ENCODE measurements at places on chromosomes 12 and 14.

GRCh38 chr14:70156592-70156991 lies 32.2 kb downstream of the SLC8A3 start:
- DNase-seq = peak; percentile 18

DNA sequence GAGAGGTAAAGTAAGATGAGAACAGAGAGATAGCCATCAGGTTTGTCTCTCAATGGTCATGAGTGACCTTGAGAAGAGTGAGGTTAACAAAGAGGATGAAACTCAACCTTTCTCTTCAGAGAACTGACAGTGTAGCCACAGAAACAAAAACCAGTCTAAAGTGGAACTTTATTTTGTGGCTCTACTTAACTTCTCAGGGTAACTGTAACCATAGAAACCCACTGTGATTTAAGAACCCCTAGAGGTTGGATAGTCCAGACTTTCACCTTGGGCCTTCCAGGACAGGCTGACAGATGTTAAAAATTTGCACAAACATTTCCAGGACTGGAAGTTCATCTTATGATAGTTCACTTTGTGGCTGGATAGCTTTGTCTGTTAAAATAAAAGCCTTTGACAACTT lies 48.5 kb downstream of the ATP23 start:
- DNase-seq = peak; percentile 11

DNA sequence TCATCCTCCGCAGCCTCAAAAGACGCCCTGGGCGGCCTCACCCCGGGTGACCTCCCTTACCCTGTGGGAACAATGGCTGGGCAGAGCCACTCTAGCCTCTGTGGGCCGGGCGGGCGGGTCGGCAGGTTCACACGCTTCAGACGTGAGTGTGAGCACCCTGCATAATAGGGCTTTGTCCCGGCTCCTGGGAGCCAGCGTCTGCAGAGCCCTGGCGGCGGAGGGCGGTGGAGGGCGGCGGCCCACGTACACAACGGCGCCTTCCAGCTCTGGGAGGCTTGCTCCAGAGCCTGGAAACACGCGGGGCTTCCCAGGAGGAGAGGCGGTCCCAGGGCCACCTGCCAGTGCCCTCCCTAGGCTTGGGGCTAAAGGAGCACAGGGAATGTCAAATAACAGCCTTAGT lies 205.6 kb downstream of the BCL11B start:
- DNase-seq = no peak

GRCh38 chr12:49403971-49404450 lies 36.7 kb downstream of the SPATS2 start:
- no peak for DNase-seq

DNA sequence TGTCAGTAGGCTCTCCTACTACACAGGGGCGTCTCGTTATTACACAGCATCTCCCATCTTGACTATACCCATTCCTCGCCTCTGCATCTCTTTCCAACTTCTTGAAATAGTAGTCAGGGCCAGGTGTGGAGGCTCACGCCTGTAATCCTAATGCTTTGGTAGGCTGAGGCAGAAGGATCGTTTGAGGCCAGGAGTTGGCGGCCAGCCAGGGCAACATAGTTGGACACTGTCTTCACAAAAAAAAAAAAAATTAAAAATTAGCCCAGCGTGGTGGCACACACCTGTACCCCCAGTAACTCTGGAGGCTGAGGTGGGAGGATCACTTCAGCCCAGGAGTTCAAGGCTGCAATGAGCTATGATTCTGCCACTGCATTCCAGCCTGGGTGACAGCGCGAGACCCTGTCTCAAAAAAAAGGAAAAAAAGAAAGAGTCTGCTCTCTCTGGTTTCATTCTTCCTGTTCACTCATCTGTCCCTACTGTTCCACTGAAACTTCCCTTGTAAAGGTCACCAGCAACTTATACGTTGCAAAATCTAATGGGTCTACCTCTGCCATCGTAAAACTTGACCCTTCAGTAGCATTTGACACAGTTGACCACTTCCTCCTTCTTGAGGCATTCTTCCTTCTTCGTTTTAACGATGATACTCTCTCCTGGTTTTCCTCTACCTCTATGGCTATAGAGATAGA lies 41.0 kb upstream of the PTGR2 start:
- DNase-seq = no peak

DNA sequence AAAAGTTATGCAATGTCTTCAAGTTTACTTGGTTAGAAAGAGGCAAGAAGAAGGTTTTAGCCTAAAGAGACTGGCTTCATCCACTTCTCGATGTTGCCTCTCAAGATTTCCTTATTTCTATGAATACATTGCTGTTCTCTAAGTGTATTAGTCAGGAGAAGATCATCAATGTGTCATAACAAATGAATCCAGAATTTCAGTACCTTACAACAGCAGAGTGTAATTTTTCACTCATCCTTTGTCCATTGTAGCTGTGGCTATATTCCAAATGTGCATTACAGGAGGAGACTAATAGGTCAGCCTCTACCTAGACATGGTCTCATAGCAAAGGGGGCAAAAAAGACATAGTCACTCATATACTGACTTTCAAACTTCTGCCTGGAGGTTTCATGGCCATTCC lies 579.1 kb downstream of the PRKD1 start:
- DNase-seq = no peak

GRCh38 chr12:45708901-45709300 lies 20.6 kb upstream of the ARID2 start:
- DNase-seq = no peak

- no peak for DNase-seq
Observed at GRCh38 chr14:41905394-41905964, 298.8 kb downstream of the LRFN5 start.

DNA sequence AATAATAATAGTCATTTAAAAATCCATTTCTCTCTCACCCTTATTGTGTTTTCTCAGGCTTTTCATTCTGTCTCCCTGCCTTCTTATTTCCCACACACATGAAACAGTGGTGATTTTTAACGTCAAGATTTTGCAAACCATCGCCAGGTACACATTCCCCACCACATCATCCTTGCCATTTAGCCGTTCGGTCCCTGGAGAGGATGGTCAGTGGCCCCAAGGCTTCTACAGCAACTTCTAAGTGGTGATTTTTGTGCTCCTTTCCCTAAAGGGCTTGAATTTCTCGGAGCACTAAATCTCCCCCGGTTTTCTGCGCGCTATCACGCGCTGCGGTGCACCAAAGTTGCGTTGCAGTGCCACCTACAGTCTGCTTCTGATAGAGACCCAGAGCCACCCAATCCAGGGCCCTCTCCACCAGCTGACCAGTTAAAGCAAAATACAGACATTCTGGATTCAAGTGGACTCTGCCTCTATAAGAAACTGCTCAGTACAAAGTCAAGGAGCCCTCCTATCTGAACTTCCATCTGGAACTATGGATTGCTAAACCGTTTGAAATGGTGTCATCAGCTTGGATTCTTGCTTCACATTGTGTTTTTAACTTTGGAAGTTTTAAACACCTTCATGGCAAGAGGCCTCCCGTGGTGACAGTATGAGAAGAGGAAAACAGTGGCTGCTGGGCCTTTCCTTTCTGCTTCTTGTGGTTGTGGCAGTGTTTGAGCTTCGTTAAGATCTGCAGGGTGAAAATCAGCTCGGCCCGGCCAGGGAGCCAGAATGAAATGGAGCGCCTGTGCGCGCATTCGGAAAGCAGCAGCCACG lies 234.0 kb downstream of the SPTSSA start:
- peak; percentile 83 for DNase-seq

DNA sequence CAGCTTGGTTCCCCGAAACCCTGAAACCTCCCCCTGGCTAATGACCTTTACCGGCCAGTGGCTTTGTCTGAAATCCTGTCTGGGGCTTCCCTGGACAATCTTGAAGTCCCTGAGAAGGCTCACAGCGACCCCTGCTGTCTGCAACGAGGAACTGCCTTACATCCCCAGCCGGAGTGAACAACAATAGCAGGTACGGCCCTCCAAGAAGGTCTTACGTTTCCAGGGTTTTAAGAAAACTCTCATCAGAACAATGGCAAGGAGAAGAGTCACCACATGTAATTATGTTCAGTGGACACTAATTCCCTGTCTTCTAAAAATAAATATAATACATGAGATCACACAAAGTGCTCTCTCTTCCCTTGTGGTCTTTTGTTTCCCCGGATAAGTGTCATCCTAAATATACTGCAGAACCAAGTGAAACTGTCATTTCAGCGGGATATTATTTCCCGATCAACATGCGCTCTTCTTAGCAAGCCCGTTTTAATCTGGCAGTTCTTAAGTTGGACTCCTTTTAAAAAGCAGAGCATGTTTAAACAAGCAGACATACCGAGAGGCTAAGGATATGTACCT lies 53.3 kb downstream of the RBM19 start:
- DNase-seq = peak; percentile 43

DNA sequence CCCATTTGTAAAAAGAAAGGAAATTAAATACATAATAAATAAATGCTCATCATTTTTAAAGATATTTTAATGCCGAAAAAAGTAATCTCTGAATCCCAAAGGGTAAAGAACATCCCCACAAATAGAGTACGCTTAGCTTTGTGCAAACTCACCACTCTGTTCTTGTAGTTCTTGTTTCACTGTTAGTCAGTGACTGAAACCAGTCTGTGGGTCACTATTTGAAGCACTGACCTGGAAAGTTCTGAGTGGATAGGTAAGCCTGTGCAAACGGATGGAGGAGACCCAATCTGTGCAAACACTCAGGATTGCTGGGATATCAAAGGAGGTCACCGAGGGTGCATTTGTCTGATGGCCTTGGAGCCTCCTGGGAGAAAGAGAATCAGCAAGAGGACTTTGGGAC lies 68.1 kb upstream of the TSPAN11 start:
- no peak for DNase-seq

GRCh38 chr12:104340925-104341611 lies 37.5 kb downstream of the EID3 start:
- no peak for DNase-seq

GRCh38 chr12:93407054-93407962 lies 29.6 kb downstream of the NUDT4 start:
- no peak for DNase-seq

GRCh38 chr14:47917344-47917954 lies 242.0 kb upstream of the MDGA2 start:
- DNase-seq = peak; percentile 44

DNA sequence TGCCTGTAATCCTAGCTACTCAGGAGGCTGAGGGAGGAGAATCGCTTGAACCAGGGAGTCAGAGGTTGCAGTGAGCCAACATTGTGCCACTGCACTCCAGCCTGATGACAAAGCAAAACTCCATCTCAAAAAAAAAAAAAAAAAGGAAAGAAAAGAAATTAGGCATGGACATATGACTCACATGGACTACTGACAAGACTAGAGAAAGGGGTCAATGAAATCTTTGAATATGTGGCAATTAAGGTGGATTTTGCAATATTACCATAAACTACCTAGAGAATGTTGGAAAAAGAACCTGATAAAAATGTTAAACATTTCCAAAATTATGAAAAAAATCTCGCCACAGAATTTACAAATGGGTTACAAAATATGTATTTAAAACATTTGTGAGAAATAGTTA lies 873.6 kb downstream of the C12orf50 start:
- no peak for DNase-seq

DNA sequence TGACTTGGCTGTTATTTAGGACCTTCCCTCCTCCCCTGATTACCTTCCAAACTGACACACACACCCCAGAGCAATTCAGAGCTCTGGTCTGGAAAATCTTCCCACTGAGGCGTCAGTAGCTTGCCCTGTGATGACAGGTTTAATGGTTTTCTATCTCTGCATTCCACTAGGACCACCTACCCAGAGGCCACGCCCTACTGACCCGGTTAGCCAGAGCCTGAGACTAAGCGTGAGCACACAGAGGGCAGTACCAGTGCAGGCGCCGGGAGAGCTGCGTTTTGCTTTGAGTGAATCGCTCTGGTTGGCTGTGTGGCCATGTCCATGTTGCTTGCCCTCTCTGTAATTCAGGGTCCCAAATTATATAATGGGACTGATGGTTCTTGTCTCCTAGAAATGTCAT lies 36.2 kb upstream of the ATP2A2 start:
- DNase-seq = no peak

DNA sequence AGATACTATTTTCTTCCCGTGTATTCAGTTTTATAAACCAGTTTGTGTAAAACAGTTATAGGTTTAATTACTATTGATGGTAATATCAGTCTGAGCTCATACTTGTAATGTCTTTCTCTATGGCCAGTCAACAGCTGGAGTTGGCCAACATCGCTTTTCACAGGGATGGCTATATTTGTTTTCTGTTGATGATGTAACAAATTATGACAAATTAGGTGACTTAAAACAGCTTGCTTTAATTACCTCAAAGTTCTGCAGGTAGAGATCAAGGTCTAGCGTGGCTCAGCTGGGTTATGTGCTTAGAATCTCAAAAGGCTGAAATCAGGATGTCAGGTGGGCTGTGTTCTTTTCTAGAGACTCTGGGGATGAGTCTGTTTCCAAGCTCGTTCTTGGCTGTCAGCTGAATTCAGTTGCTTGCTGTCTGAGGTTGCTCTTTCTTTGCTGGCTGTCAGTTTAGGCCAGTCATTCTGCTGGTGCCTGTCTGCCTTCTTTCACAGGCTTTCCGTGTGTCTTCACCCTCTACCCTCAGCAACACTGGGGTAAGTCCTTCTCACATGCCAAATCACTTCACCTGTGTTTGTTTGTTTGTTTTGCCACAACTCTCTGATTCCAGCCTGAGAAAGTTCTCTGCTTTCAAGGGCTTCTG lies 370.2 kb upstream of the E2F7 start:
- no peak for DNase-seq

- no peak for DNase-seq
Observed at GRCh38 chr12:64714551-64714968, 44.6 kb downstream of the GNS start.

GRCh38 chr12:90235642-90236041 lies 527.0 kb upstream of the ATP2B1 start:
- no peak for DNase-seq

DNA sequence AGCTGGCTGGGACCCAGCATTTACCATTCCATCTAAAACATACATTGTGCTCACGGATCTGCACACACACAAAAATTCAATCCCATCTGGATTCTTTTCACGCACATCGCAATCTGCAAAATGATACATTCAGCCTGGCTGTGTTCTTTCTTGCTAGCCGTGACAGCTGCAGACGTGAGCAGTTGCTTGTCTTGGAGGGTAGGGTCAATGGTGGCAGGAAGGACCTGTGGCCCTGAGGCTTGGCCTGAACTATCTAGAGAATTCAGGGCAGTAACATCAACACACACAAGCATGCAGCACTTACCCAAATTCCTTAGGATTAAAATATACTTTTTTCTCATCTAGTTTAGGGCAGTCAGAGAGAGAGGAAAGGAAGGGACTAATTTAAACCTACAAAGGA lies 72.0 kb downstream of the DICER1 start:
- no peak for DNase-seq

DNA sequence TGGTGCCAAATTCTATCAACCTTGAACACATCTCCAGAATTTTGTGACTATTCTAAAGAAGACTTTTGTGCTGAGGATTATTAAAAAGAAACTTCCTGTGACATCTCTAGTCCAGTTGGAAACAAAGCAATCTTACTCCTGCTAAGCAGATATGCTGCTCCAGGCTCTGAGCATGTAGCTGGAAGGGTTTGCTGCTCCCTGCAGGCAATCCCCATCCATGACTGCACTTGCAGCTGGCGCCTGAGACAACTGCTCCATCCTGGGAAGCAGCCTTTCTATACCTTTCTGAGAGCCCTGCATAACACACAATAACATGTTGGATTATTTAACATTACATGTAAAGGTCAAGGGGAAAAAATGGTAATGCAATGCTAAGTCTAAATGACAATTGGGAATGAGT lies 105.1 kb downstream of the NDUFA12 start:
- peak; percentile 12 for DNase-seq
